ENCODE measurements at places on chromosomes 12 and 14.
A peak's percentile ranks its signal among the peaks of the same experiment; 100 is the strongest.

GRCh38 chr12:109777544-109777943 lies 55.7 kb downstream of the TRPV4 start:
- DNase-seq: peak; percentile 34

GRCh38 chr12:95956557-95957145 lies 13.5 kb downstream of the AMDHD1 start:
- no peak for DNase-seq

GRCh38 chr12:114732426-114733030 lies 48.6 kb upstream of the TBX3 start:
- DNase-seq: no peak

- DNase-seq: no peak
These were observed 154.7 kb downstream of the FBXL14 start for GRCh38 chr12:1439687-1440086.

DNA sequence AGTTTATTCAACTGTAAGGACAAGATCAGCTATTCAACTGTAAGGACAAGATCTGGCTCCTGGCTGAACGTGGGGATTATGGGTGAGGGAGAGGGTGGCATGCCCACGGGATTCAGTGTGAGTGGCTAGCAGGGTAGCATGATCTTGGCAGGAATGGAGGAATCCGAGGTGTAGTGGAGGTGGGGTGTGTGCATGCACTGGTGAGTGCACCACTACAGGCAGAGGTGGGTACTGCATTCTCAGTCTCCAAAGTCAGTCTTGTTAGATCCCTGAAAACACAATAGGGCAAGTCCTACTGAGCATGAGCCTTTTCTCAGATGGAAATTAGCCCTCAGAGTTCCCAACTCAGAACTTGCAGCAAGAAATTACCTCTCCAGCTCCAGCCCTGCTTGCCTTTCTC lies 32.2 kb upstream of the DCD start:
- DNase-seq: peak; percentile 37

GRCh38 chr12:51669271-51669670 lies 78.2 kb downstream of the SCN8A start:
- no peak for DNase-seq

DNA sequence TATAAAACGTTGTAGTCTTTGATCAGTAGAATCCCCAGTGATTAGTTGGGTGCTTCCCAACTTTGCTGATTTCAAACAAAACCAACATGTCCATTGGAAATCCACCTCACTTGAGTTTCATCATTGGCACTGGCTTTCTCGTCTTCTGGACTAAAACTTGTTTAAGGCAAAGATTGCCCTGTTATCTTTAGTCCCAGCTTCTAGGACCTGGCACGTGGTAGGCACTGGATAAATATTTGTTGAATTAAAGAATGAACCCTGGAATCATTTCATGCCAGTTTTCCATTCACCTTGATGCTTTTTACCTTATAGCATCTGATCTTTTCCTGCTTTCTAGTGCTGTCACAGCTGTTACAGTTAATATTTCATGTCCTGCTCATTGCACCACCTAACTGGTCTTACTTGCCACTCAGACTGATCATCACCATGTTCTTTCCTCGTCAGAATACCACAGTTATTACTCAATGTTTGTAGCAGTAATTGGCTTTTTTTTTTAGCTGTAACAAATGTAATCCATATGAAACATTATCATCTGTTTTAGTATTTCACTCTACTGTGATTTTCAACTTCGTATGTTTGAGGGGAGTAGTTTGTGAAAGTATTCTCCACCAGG lies 7.3 kb upstream of the C12orf50 start:
- DNase-seq: no peak

- no peak for DNase-seq
These were observed 69.9 kb downstream of the RAD52 start for GRCh38 chr12:879641-880040.

DNA sequence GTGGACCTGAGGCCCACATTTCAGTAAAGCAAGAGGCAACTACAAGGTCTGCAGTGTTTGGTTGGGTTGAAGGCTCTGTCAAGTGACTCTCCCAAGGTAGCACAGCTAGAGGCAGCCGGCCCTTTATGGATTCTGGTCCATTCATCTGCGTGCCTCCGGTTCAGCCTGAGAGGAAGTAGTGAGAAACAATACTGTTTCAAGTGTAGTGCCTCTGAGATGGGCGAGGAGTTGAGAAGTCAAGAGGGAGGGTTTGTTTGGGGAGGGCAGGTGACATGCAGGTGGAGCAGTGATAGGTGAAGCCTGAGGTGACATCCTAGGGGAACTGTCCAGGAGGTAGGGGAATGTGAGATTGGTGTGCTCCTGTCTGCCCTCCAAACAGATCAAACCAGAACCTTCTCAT lies 933.5 kb downstream of the VRK1 start:
- no peak for DNase-seq

- no peak for DNase-seq
These were observed 200.6 kb downstream of the BCAT1 start for GRCh38 chr12:24748326-24748725.

DNA sequence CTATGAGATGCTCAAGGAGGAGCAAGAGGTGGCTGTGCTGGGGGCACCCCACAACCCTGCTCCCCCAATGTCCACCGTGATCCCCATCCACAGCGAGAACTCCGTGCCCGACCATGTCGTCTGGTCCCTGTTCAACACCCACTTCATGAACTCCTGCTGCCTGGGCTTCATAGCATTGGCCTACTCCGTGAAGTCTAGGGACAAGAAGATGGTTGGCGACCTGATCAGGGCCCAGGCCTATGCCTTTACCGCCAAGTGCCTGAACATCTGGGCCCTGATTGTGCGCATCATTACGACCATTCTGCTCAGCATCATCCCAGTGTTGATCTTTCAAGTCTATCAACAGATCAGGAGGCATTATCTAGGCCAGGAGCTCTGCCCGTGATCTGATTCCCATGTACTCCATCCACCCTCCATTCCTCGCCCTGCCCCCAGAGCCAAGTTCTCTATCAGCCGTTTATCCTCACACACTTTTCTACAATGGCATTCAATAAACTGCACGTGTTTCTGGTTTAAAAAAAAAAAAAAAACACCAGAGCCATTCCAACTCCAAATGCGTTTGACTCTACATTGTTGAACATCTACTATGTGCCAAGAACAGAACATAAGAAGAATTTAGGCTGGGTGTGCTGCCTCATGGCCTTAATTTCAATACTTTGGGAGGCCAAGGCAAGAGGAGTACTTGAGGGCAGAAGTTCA lies 17.5 kb downstream of the ATXN2 start:
- DNase-seq: no peak

DNA sequence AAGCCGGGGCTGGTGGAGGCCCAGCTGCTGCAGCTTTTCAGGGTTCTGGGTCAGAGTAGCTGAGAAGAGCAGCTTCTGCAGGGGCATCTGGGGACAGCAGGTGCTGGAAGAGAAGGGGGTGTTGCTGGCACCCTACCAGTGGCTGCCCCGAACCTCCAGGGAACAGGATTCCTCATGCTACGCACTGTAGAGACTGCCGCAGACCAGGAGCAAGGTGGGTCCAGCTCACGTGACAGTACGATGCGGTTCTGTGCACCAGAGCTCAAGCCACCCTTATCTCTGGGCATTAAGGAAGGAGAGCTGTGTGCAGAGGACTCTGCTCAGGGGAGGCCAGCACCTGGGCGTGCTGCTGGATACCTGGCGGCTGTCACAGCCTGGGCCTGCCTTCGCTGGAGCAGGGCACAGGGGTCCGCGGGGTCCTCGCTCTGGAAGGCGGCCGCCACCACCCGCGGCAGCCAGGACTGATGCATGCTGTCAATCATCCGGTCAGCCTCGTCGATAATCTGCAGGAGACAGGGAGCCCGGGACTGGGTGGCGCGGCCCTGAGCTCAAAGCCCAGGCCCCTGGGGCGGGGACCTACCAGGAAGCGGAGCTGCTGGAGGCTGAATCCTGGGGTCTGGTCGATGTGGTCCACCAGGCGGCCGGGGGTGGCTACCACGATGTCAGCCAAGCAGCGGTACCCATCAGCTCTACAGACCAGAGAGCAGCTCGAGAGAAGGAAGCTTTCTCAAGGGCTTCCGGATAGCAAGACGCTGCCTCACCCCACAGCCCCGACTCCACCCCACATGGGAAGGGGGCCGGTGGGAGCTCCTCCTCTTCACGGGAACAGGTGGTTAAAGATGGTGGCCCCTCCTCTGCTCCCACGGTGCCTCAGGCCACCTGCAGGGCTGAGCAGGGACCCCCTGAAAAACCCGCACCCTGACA lies 2.9 kb downstream of the DDX51 start:
- DNase-seq: no peak

DNA sequence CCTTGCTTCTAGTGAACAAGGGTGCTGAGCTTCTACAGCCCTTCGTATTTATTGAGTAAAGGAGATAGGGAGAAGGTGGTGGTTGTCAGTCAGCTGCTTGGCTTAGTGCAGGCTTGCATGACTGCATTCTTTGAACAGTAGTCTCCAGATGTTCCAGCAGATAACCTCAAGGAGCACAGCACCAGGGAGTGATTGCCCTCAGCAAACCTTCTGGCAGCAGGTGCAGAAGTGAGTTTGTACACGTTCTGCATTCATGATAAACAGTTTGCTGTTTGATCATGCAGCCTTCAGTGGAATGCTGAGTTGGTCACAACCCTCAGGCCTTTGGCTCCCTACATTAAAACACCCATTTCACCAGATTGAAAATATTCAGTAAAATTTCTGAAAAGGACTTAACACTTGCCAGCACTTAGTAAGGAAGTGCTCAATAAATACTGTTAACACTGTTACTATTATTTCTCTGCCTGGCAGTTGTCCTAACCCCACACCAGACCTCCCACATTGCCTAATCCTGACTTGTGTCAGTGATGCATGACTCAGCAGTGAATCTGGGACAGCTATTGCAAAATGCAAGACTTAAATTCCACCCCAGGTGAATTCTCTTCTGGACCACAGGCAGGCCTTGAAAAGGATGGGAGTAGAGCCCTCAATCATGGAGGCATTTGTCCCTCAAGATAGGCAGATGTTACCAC lies 18.9 kb upstream of the CARMIL3 start:
- DNase-seq: no peak

DNA sequence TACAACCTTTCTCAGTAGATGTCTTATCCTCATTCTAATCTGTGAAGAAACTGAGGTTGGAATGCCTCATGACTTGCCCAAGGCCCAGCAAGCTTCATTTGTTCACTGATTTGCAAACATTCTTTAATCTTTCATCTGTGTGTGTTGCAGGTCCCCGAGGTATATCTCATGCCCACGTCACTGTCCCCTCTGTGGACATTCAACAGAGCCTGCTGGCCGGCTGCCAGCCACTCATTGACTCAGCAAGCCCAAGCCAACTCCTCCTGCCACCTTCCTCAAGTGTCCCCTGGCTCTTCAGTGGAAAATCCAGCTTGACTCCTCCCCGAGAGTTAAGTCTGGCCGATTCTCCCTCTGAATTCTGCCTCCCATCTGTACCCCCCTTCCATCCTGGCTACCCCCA lies 1.9 kb upstream of the DCAF4 start:
- DNase-seq: no peak

- DNase-seq: no peak
These were observed 23.8 kb downstream of the SPTB start for GRCh38 chr14:64855721-64856528.

GRCh38 chr14:68788996-68789820 lies 3.7 kb downstream of the ZFP36L1 start:
- peak; percentile 88 for DNase-seq

- peak; percentile 47 for DNase-seq
These were observed 48.5 kb downstream of the BAZ2A start for GRCh38 chr12:56581418-56582145.

DNA sequence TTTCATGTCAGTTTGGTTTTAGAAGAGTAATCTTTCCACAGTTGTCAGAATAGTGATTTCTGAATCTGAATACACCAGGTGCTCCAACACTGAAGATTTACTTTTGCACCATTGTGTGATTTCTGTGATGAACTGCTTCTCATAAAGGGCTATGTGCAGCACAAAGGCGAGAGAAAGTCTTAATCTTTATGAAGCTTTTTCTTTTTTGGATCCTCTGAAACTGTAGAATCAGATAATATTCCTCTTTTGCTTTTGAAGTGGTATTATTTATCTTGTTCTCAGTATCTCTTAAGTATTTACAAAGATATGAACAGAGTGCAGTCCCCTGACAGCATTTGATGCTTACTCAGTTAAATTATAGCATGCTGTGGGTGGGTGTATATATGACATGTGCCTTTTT lies 207.8 kb downstream of the NAV3 start:
- no peak for DNase-seq

- DNase-seq: no peak
These were observed 159.9 kb upstream of the TMTC1 start for GRCh38 chr12:29943683-29944082.

DNA sequence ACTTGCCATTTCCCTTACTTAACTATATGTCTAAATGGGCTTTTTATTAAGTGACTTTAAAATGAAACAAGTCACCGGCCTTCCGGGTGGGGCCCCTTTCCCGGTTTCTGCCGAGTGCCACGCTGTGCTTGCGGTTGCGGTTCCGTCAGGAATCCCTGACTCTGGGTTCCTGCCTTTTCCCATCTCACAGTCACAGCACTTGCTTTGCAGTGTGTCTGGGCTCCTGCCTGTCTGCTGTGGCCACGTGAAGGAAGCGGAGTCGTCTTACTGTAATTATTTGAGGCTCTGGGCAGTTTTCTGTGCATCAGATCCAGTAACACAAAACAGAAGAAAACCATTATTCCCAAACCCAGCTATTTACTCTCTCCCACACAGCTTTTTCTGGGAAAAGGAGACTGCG lies 44.0 kb upstream of the FRMD6 start:
- no peak for DNase-seq

GRCh38 chr14:38737686-38738407 lies 365.2 kb downstream of the SEC23A start:
- no peak for DNase-seq

- no peak for DNase-seq
These were observed 21.4 kb upstream of the CEP170B start for GRCh38 chr14:104843442-104844305.

- DNase-seq: no peak
These were observed 966.7 kb downstream of the SLC6A15 start for GRCh38 chr12:83945871-83946270.

- peak; percentile 76 for DNase-seq
These were observed 13.7 kb upstream of the TMEM106C start for GRCh38 chr12:47949441-47950341.

DNA sequence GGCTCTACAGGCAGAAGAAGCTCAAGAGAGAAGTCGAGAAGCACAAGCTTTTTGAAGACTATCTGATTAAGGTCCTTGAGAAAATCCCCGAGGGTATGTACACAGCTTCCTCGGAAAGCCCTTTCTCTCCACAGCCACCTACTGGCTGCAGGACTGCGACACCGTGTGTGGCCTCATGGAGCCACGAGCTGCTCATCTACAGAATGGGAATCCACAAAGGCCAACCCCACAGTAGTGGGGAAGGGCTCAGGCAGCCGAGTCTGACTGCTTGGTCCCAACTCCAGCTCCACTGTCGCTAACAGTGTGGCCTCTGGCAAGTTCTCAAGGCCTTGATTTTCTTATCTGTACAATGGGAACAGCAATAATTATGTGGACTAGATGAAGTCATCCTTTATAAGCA lies 2.5 kb downstream of the CCDC197 start:
- DNase-seq: no peak

- no peak for DNase-seq
These were observed 117.1 kb downstream of the PHETA1 start for GRCh38 chr12:111251787-111252186.

GRCh38 chr12:31710021-31710818 lies 18.6 kb downstream of the AMN1 start:
- DNase-seq: no peak

- no peak for DNase-seq
These were observed 8.1 kb downstream of the PNP start for GRCh38 chr14:20477211-20477876.

Data from stimulated activated naive CD8-positive, alpha-beta T cell treated with anti-CD3 and anti-CD28 coated beads, Interleukin-15, Interleukin-2, amounts not matched to agents 100 U/mL and 50 U/mL, for 24 hours (primary cell).